Stimulated activated CD4-positive, alpha-beta T cell treated with anti-CD3 and anti-CD28 coated beads, Interleukin-1b, Interleukin-23, amount 100 ng/mL, for 4 hours (primary cell): ENCODE measurements at places on chromosomes 16 and 17.

DNA sequence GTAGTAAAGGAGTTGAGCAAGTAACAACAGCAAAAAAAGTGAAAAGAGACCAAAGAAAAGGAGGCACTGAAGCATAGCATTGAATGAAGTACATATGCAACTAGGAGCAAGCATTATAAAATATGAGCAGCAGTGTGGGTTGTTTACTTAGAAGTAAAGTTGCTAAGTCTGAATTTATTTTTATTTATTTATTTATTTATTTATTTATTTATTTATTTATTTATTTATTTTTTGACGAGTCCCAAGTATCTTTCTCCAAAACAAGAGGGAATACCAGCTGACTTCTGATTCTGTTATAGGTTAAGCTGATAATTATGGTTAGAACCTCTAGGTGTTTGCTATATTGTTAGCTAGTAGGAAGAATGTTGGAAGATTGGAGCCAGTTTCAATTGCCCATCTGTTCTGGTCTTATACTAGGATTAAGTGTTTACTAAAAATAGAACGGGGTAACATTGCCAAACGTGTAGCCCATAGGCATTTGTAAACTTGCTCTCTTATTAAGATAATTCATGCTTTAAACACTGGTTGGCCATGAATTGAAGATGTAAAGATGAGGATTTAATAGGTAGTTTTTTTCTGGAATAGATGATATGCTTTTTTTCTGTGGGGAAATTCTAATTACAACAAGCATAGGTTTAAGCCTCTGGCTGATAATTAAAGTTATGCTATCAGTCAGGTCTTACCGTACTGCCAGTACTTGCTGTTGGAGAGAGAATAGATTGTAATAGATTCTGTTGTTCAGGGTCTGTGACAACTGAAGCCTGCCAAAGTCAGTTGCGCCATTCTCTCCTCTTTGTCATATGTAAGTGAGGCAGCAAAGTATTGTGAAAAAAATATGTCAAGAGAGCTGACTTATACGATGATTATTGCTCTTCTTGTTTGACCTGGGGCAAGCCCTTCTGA is 66.7 kb downstream of the PPM1E start:
- DNase-seq: no peak

GRCh38 chr16:1614456-1615102 is 2.4 kb downstream of the CRAMP1 start:
- no peak for DNase-seq

GRCh38 chr17:49390548-49391324 is 23.9 kb downstream of the PHB1 start:
- no peak for DNase-seq

DNA sequence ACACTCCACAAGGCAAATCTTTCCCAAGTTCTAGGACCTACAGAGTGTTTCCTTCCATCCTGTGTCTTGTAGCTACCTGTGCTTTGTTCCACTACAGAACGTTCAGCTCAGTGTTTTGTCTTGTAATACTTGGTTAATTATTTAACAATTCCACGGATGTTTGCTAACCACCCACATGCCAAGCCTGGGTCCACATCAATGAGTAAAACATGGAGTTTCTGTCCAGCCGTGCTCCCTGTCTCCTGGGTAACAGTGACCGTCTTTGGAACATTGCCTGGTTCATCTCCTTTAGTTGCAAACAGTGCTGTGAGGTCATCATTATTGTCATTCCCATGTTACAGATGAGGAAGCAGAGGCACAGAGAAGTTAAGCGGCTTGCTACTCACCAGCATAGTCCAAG is 41.3 kb downstream of the IRF8 start:
- DNase-seq: no peak

DNA sequence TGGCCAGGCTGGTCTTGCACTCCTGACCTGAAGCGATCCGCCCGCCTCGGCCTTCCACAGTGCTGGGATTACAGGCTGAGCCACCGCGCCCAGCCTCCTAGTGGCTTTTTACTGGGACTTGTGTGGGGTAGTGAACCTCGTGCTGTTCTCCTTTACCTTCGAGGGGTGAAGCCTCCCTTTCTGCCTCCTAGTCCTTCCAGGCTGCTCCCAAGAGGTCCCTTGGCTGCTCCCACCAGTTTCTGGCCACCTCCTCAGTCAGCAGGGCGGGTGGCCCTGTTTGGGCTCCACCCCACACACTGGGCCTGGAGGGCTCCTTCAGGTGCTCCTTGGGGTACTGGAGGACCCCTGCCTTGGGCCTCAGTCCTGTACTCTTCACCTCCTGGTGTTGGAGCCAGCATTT is 70.9 kb upstream of the ZNF750 start:
- no peak for DNase-seq

- DNase-seq: peak; percentile 7
Observed at GRCh38 chr17:29760279-29761039, 137.7 kb upstream of the CORO6 start.

DNA sequence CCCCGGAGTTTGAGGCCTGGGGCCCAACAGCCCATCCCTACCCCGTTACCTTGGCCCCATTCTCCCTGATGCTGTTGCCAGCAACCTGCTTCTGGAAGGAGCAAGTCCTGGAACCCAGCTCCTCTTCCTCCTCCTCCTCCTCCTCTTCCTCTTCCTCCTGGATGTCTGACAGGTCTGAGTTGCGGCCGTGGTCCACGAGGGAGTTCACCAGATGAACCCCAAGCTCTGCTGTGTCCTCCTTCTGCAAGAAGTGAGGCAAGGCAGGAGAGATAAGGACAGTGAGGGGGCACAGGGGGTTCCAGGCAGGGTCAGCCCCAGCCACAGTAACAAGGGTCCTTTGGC is 18.7 kb downstream of the TSPOAP1 start:
- DNase-seq: no peak

- peak; percentile 73 for DNase-seq
Observed at GRCh38 chr17:81097134-81097942, 62.4 kb downstream of the BAIAP2 start.

GRCh38 chr17:2063261-2064146 is 8.6 kb downstream of the HIC1 start:
- DNase-seq: no peak

DNA sequence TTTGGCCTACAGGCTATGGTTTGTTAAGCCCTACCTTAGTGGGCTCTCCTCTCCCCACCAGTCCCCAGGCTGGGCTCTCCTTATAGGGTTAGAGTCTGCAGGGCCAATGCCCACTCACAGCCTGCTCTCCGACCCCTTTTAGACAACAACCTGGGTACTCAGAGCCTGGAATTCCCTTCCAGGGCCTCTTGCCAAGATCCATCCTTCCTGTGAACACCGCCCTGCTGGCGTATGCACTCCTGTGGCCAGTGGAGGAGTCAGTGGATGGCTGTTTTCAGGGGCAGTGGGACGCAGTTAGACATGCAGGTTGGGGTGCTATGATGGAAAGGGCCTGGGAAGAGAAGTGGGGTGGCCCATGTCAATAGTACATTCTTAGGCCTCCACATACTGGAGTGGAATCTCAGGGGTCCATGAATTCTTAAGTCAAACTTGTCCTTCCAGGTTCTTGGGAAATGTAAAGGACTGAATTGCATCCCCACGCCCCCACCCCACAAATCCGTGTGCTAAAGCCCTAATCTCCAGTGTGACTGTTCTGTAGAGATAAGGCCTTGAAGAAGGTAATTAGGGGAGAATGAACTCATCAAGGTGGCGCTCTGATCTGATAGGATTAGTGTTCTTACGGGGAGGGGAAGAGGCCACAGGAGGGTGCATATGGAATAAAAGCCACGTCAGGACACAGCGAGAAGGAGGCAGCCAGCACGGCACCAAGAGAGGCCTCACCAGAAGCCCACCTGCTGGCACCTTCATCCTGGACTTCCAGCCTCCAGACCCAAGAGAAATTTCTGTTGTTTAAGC is 81.6 kb upstream of the CACNG5 start:
- DNase-seq: no peak

DNA sequence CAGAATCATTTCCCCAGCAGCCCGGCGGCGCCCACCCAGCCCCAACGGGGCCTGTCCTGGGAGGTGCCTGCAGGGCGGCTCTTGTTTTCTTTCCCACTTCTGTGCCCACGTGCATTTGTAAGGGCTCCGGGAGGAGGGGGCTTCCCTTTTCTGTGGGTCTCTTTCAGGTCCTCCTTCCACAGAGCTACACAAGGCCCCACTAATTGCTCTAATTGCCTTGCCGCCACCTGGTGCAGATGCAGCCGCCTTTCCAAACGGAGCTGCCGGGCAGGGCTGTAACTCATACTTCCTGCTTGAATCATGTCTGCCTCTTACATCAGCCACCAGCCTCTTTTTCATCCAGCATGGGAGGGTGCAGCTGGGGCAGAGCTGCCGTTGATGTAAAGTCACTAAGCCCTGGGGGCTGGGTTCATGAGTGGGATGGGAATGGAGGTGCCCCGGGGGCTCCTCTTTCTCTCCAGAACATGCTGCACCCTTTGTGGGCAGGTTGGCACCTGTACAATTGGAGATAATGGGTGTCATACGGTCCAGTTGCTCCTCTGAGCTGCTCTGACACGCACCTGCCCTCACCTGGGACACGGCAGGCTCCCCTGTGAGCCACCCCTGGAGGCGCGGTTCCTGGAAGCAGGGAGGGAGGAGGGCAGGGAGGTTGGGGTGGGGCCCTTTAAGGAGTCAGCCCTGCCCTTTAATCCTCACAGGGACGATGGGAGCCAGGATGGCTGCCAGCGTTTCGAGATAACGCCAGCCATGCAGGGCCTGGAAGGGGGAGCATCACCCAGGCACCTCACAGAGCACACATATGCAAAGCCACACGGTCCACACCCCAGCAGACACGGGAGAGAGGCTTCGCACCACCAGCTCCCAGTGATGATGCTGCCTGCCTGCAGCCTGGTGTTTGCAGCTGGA is 41.1 kb upstream of the KLHDC4 start:
- DNase-seq: peak; percentile 35

GRCh38 chr17:812638-813204 is 30.6 kb downstream of the MRM3 start:
- DNase-seq: no peak

DNA sequence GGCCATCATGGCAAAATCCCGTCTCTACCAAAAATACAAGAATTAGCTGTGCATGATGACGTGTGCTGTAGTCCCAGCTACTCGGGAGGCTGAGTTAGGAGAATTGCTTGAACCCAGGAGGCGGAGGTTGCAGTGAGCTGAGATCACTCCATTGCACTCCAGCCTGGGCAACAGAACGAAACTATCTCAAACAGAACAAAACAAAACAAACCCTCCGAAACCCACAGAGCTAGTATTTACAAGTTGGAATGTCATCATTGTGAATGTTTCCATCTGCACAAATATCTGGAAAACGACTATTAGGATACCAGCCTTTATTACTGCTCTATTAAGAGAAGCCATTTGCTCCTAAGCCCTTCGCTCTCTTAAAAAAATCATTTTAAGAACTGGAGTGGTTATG is 26.0 kb downstream of the SMARCE1 start:
- no peak for DNase-seq

DNA sequence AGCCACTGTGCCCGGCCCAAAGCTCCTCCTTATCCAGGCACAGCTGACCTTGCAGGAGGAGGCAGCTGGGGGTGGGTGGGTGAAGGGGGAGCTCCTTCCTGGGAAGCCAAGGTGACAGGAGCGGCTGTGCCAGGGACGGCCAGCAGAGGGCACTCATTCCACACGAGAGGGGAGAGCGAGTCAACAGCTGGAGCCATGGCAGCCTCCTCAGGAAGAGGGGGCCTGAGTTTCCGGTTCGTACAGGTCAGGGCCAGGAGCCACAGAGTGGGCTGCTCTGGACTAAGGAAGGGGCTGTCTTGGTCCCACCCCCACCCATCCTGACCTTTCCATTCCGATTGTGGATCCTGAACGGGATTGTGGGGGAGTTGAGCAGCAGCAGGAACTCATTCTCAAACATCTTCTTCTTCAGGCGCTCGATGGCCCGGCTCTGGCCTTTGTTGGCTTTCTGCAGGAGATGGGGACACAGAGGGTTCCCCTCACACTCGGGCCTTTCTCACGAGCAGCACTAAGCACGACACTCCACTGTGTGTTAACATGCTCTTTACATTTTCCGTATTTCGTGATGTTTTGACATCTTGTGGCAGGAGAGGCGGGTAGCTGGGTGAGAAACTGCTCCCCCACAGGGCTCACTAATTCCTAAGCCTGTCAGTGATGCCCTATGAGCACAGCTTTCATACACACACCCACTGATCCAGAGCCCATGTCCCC is 61.6 kb downstream of the TIMM22 start:
- DNase-seq: peak; percentile 44
